Urinary bladder (tissue), 4 donors: ENCODE measurements at places on chromosomes 6 and 20.

DNA sequence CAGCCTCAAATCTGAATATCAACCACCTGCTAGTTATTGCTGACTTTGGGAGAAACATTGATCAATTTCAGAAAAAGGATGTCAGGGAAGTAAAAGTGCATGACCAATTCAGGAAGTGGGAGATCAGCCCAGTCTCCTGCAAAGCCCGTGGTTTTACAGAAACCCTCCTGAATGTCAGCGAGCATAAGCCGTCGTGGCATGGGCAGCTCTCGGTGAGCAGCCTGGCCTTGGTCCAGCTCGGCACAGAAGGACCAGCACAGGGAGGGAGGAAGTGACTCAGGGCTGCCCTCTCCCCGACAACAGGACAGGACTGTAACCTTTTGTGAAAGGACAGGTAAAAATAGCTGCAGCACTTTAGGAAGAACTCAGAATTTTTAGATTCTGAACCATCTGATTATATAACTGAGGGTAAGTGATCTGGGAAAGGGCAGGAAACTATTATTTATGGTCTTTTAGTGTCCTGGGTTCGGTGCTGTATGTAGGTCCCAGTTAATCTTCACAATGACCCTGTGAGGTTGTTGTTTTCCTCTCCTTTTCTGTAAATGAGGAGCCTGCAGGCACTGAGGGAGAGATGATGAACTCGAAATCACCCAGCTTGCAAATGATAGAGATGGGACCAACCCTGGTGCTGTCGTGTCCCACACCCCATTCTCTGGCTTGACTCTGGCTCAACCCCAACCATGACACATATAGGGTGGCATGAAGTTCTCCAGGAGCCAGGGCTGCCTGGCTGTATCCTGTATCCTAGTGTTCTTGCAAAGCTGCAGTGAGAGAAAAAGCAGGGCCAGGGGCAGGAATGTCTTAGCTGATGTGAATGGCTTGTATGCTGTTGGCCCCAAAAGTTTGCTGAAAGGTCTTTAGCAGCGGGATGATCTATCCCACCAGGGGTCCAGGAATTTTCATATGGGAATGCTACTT lies 37.6 kb downstream of the NRN1 start:
- DNase-seq, result no peak

DNA sequence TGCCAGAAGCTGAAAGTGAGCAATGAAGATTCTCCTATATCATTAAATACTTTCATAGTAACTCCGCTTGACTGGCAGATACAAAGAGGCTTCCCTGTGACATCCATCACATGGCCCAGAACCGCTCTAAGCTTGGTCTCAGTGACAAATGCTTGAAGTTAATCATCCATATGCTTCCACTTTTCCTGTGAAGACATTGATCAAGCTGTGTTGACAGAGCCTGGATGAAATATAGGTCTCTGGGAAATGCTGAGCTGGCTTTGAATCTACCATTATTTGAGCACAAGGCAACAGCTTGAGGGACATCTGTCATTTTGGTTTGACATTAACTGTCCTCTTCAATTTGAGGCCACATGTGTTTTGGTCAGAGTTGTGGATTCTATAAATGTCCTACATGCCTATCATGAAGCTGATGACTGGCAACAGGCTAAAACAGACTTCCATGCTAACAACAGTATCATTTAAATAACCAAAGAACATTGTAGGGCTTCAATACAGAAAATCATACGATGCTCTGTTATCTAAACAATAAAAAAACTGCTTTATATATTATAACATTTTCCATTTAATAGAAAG lies 402.2 kb upstream of the IRAK1BP1 start:
- no peak for DNase-seq

DNA sequence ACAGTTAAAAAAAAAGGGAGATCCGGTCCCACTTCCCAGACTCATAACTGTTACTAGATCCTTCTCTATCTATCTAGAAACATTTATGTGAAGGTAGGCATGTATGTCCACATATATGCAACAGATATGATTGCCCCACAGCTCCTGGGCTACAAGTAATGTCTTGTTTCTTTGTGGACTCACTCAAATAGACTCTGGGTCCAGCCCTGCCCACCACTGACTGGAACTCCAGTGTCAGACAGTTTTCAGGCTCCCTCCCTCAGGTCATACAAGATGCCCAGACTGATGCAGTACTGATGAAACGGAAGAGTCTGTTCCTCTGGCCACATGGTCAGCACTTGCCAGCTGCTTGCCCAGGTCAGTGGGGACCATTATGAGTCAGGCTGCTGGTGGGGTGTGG lies 30.8 kb upstream of the IER3 start:
- no peak for DNase-seq

DNA sequence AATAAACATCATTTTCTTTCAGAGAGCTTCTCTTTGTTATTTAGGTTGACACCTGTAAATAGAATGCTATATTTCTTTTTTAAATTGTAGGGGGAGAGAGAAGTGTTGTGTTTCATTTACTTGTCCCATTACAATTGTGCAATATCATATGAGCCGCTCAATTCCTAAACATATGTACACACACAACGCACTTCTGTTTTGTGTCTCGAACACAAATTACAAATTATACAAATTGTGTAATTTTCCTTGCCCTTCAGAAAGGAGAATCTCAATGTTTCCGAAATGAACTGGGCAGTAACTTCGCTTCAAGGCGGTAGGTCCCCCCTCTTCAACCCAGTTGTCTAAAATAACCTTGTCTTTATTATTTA lies 2.6 kb upstream of the ABT1 start:
- DNase-seq, result no peak

GRCh38 chr6:134945045-134945444 lies 4.9 kb downstream of the ALDH8A1 start:
- no peak for DNase-seq

- no peak for DNase-seq
Observed at GRCh38 chr6:12535586-12536314, 180.8 kb upstream of the PHACTR1 start.

DNA sequence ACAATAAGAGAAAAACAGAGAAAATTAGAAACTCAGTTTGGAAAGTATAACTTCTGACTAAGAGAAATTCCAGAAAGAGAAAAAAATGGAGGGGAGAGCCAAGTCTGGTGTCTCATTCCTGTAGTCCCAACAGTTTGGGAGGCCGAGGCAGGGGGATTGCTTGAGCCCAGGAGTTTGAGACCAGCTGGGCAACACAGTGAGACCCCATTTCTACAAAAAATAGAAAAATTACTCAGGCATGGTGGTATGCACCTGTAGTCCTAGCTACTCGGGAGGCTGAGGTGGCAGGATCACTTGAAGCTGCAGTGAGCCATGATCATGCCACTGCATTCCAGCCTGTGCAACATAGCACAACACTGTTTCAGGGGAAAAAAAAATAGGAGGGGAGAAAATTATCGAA lies 3.1 kb upstream of the KIF3B start:
- DNase-seq, result no peak

GRCh38 chr6:85362652-85363310 lies 87.1 kb upstream of the NT5E start:
- no peak for DNase-seq

DNA sequence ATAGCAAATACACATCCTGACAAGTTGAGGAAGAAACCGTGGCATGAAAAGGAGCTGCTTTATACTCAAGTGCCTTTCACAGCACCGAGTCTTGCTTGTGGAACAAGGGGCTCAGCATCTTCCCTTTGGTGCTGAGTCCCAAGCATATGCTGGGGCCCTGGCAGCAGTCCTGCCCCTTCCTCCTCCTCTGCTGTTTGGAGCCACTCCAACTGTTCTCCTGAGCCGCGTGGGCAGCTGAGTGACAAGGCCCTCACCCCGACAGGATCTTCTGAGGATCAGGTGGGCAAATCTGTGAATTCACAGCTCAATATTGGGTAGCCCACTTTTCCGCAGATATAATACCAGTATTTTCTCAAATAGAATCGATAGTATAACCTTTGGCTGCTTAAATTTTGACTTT lies 24.7 kb downstream of the DACT2 start:
- no peak for DNase-seq

GRCh38 chr20:58310291-58310782 lies 822 bp downstream of the RAB22A start:
- DNase-seq, result no peak

DNA sequence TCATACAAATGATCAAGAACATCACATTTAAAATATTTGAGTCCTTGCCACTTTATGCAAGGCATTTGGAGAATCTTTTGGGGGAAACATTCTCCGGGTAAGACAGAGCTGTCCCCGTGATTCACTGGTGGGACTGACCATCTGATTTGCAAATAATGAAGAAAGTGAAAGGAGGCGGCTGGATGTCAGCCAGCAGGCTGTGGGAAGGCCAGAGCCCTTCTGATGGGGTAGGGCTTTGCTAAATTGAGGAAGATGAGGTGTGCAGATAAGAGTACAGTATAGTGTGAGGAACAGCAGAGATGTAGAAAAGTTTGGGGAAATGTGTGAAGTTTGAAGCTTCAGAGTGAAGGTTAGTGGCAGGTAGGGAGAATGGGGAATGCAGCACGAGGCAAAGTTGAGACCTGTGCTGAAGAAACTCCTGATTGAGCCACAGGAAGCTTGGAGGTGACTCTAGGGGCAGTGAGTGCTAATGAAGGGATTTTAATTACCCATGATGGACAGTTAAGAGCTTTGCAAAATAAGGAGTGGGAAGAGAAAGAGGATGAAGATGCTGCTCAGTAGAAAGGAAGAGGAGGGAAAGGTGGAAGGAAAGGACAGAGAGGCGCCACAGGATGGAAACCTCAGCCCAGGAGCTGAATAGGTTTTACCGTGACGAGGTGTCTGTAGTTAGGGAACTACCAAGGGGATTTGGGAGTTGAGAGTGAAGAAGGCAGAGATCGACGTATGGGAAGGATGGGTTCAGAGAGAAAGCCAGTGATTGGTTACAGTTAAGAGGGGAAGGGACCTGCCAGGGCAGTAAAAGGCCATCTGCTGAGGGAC lies 68.7 kb downstream of the SNX9 start:
- no peak for DNase-seq

DNA sequence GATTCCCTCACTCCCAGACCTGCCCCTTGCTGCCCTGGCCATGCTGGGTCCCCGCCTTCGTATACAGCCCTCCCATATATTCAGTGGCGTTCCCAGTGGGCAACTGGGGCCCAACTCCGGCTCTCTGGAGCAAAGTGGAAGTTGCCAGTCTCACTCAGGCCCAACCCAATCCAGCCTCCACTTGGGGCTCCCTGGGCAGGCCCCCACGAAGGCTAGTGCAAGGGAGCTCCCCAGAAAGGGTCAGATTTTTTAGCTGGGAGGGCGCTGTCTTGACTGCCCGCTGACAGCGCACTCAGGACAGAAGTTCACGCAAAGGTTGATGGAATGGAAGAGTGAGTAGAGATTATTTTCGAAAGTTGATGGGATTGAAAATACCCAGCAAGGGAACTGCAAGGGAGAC lies 5.9 kb downstream of the TP53TG5 start:
- DNase-seq, result no peak

DNA sequence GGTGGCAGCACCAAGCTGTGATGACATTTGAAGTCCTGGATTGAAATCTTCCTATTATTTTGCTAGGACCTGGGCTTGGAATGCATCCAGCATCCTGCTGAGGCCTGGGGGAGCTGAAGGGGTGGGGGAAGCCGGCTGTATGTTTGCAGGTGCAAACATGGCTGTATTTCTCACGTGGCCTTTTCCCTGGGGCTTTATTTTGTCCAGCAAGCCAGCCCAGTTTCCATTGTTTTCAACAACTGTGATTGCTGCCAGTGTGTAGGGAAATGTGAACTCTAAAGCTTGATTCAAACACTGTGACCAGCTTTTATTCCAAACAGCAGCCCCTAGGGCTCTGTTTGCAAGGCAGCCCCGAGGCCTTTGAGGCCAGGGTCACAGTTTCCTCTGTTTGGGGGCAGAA lies 683.0 kb downstream of the DHX35 start:
- DNase-seq, result no peak

DNA sequence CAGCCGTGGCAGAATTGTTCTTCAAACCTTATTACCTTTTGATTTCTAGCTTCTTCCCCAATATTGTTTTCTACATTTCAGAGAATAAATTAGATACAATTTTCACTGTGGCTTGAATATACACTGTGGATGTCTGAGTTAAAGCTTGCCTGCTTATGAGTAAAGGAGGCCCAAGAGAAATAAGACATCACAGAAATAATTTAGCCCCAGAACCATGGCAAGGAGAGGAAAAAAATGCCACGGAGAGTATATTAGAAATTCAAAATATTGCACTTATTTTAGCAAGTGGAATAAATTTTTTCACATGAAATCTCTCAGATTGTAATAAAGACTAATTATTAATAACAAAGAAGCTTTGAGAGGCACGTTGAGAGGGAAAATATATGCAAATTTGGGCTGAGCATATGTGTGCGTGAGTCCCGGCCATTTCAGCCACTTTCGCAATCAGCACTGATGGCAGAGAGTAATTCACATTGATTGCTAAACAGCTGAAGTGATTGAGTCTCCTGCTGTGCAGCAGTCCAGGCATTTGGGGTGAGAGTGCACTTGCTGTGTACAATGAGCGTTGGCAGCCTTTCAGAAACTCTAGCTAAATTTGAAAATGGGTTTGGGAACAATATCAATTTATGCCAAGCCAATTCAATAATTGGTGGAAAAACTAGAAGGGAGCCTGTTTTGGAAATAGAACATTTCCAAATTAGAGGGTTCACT lies 596.0 kb downstream of the EPM2A start:
- no peak for DNase-seq

- no peak for DNase-seq
Observed at GRCh38 chr6:1575210-1576041, 34.3 kb upstream of the FOXC1 start.

DNA sequence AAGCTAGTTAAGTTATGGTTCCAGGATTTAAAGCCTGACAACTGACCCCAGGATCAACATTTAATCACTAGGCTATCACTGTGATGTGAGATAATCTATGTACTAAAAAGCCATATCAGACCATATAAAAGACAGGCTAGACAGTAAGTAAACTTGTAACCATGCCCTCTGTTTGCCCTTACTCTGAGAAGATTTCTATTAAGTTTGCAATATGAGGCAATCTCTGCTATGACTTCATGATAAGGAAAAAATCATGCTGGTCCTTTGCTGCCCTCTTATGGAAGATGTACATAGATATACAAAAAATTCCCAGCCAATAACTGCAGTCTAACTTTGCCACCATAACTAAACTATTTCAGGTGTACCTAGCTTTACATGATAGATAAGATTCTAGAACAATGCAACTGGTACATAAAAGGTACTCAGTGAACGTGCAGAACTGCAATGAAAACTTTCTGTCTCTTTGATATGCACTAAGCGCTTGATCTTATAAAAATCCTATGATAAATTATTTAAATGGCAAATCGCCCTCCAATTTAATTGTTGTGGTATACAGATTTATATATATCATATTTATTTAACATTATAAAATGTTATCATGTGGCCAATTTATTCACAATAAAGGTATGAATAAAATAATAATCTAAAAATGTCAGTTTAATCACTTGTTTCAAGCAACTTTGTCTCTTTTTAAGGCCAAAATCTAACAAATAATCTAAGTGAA lies 70.5 kb downstream of the FAM217A start:
- no peak for DNase-seq

DNA sequence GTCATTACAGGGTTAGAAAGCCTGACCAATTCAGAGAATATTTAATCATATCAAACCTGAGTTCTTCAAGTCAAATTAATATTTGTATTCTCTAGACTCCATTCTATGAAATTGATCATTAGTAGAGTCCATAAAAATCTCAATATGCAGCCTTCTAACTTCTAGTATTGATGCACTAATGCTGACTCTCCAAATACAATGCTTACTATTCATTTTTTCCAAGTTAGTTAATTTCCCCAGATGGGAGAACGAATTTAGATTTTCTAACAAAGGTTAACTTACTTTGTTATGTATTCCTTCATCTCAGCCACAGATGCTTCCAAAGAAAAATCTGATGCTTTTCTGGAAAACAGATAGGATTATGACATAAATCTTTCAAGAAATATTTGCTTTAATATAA lies 12.4 kb upstream of the NDRG3 start:
- DNase-seq, result no peak

- no peak for DNase-seq
Observed at GRCh38 chr6:151092591-151092990, 147.2 kb upstream of the AKAP12 start.
